ENCODE measurements at places on chromosomes 11 and 22.

- no peak for DNase-seq
These were observed 201.1 kb upstream of the LRRC4C start for GRCh38 chr11:41660585-41660984.

DNA sequence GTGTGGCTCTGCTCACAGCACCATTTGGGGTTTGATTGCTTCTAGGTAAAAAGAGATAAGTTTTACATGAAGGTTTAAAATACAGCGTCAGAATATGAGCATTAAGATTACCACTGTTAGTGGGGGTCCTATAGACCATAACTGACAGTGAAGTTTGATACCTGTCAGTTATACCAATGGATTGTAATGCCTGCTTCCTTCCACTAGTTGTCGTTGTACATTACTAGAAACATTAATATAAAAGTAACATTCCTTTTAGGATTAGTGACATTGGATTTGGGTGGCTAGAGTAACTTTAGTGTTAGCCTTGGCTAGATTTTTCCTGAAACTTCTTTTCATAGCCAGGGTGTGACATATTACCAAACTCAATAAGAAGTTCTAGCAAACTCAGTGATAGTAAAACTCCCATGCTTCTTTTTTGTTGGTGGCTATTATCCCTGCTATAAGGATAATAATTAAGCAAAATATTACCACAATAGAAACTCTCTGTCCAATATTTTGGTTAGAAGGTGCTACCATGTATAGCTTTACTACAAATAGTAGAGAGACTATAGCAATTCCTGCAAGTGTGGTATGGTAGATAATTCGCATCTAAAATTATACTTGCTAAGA is 57.1 kb downstream of the FAM181B start:
- DNase-seq, result peak; percentile 3

GRCh38 chr11:130859886-130860285 is 56.4 kb downstream of the SNX19 start:
- no peak for DNase-seq

DNA sequence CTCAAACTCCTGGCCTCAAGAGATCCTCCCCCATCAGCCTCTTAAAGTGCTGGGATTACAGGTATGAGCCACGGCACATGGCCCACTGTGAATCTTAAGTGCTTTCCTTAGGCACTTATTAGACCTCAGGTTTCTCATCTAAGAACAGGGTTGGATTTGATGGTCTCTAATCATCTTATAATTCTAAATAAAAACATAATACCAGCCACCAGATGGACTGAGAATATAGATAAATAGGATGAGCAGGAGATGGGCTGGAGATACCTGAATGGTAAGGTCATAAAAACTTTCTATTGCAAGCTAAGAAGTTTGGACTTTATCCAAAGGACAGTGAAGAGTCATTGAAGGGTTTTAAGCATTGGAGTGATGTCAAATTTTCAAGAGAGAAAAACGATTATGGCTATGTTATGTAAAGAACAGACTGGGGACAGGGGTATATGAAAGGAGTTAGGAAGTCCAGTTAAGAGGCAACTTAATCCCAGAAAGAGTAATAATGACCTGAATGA is 85.2 kb downstream of the RELT start:
- no peak for DNase-seq

DNA sequence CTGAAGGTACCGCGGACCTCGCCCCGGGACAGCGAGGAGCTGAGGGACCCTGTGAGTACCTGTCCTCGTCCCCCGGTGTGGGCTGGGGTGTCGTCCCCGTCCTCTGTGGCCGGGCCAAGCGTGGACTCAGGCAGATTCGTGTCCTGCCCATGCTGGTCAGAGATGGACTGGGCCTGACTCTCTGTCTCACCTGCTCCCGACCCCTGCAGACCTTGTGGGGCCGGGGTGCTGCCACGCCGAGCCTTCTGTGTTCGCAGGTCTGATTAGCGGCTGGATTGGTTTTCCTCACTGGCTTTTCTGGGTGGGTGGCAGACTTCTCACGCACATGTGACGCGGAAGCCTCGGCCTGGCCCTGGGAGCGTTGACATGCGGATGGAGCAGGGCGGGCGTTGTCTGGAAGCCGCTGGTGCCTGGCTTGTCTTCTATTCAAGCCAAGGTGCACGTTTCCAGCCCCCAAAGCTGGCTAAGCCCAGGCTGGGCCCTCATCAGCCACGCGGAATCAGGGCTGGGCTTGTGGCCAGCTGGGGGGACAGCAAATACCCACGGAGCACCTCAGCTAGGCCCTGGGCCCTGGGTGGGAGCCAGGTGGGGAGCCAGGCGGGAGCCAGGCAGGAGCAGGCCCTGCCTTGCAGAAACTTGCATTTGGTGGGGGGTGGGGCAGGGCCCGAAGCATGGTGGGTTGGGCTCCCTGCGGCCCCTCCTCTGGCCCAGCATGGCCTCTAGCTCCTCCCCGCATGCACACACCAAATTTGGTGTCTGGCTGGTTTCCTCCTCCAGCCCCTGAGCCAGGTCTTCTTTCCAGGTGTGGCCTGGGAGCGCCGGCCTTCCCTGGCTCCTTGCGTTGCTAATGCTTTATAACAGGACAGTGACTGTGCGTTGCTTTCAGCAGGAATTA is 7.0 kb downstream of the GRAMD4 start:
- DNase-seq, result no peak

- DNase-seq, result peak; percentile 56
These were observed 92.8 kb upstream of the OR9G4 start for GRCh38 chr11:56841210-56841810.

DNA sequence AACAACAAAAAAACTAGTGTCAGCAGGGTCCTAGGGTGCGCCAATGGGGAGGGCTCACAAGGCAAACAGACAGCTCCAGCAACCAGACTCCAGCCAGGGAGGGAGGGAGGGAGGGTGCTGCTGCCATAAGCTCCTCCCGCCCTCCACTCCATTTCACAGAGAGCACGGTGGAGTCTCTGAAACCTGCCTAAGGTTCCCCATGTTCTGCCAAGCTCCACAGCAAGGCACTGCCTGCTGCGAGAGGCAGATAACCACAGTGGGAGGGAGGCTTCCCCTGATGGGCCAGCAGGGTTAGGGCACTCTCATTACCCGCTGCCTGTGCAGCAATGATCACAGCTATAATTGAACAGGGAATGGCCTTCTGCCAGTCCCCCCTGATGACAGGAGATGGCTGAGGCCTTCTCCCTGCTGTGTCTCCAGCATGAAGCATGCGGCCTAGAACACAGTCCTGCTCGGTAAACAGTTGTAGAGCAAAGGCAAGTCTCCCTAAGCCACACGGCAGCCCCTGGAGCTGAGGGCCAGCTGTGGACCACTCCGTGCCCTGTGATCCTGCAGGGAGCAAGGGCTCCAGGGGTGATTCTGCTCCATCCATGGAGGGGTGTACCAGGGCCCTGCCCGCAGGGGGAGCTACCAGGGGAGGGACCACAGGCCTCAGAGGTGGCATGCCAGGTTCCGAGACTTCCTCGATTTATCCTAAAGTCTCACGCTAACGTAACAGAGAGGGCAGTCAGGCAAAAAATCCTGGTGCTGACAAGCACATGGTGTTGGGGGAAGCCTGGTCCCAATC is 42.9 kb downstream of the PC start:
- no peak for DNase-seq

GRCh38 chr11:47437746-47438418 is 11.1 kb downstream of the RAPSN start:
- DNase-seq, result no peak

- no peak for DNase-seq
These were observed 51.6 kb downstream of the SHANK2 start for GRCh38 chr11:71200761-71201160.

GRCh38 chr11:69928121-69928520 is 108.9 kb upstream of the FGF3 start:
- no peak for DNase-seq

DNA sequence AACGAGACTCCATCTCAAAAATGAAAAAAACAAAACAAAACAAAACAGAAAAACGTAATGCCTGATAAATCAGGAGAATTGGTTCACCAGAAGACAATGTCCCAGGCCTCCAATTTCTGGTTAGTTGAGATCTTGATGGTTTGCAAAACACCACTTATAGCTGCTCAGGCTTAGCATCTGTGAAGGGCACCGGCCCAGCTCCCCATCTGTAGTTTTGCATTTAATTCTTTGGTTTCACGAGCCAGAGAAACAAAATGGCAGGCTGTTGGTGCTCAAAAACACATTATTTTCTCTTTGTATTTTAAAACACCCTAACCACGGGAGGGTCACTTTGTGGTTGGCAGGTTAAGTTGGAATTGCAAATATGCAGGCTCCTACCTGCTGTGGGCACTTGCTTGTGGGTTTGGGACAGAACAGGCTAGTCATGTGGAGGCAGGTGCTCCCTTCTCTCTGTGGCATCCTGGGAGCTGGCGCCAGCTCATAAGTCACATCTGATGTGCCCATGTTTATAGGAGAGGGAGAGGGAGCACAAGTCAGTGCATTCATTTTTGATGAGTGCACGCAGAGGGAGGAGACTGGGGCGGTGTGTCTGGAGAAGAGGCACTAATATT is 145.9 kb downstream of the CEP164 start:
- no peak for DNase-seq

DNA sequence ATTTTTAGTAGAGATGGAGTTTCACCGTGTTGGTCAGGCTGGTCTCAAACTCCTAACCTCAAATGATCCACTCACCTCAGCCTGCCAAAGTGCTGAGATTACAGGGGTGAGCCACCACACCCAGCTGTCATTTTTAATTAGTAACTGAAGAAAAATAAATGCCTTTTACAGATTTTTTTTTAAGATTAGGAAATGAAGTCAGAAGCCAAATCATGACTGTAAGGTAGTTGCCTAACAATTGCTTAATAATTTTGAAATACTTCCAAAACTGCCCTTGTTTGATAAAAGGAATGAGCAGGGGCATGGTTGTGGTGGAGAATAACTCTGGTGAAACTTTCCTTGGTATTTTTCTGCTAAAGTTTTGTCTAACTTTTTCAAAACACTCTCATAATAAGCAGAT is 98.9 kb upstream of the SLC5A12 start:
- DNase-seq, result no peak

DNA sequence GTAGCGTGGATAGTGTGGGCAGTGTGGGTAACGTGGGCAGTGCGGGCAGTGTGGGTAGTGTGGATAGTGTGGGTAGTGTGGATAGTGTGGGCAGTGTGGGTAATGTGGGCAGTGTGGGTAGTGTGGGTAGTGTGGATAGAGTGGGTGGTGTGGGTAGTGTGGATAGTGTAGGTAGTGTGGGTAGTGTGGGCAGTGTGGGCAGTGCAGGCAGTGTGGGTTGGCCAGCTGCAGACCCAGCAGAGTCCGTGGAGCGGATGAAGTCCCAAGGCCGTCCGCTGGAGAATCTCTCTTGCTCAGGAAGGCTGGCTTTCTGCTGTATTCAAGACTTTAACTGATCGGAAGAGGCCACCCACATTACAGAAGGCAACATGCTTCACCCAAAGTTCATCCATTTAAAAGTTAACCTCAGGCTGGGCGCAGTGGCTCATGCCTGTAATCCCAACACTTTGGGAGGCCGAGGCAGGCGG is 26.1 kb upstream of the KRTAP5-6 start:
- DNase-seq, result no peak

- DNase-seq, result no peak
These were observed 54.5 kb upstream of the HSPA8 start for GRCh38 chr11:123116486-123116885.

DNA sequence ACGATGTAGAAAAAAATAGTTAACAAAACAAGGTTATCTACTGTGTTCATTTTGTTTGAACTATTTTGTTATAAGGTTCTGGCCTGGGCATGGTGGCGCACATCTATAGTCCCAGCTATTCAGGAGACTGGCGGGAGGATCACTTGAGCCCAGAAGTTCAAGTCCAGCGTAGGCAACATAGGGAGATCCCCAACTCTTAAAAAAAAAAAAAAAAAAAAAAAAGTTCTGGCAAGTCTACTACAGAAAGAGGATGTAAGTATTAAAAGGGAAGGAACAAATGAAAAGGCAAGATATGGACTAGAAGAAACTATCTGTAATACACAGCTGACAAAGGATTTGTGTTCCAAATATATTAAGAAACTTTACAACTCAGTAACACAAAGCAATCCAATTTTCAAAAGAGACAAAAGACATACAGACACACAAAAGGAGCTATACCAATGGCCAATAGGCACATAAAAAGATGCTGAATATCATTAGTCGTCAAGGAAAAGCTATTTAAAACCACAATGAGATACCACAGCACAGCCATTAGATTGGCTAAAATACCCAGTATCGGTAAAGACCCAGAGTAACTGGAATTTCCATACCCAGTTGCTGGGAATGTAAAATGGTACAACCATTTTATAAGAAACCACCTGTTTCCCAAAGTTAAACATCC is 27.4 kb downstream of the RRAS2 start:
- DNase-seq, result no peak

GRCh38 chr22:20591295-20591645 is 83.9 kb downstream of the MED15 start:
- no peak for DNase-seq

GRCh38 chr11:2320568-2321310 is 18.9 kb downstream of the TSPAN32 start:
- no peak for DNase-seq

GRCh38 chr11:66981976-66982578 is 7.0 kb downstream of the C11orf86 start:
- peak; percentile 84 for DNase-seq

DNA sequence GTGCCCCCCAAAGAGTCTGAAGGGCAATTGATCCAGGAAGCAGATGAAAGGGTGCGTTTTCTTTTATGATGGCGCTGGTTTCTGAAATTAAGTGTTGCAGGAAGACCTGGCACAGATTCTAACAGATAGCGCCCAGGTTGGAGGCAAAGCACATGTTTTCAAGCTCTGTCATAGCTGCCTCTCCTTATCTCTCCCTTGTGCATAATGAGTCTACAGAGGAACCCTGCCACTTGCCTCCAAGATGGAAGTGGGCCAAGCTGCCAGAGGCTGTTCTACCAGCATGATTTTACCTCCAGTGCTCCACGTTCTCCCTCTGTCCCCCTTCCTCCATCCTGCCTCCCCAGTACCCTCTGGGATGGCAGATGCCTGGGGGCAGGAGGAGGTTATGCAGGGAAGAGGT is 30.0 kb upstream of the TLCD5 start:
- no peak for DNase-seq

GRCh38 chr11:27294654-27295053 is 68.4 kb downstream of the CCDC34 start:
- DNase-seq, result no peak

DNA sequence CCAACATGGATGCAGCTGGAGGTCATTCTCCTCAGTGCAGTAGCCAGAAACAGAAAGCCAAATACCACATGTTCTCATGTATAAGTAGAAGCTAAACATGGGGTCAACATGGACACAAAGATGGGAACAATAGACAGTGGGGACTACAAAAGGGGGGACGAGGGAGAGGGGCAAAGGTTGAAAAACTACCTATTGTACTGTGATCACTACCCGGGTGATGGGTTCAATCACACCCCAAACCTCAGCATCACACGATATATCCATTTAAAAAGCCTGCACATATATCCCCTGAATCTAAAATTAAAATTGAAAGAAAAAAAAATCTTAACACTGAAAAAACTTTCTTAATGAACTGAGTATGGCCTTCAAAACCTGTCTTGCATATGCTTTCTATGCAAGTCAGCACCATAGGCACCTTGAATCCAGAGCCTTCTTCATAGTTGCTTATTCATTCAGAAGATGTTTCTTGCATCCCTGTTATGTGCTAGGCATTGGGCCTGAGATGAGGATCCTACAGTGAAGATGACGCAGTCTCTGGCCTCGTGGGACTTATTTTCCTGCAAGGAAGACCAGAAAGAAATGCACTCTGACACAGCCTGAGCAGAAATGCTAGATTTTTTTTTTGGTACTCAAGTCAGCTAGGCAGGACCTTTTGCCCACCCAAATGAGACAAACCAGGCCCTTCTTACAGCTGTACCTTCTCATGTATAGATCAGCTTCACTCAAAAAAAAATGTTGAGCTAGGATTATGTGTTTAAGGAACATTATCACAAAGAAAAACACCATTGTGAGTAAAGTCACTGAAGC is 21.0 kb downstream of the NNMT start:
- DNase-seq, result no peak

GRCh38 chr11:16809886-16810668 is 71.6 kb downstream of the C11orf58 start:
- DNase-seq, result no peak
